ENCODE measurements at places on chromosomes 1 and 21.
A peak's percentile ranks its signal among the peaks of the same experiment; 100 is the strongest.

- DNase-seq: no peak
Observed at GRCh38 chr21:37623689-37624088, 257.1 kb downstream of the DYRK1A start.

- DNase-seq: no peak
Observed at GRCh38 chr1:248814351-248814750, 11.4 kb downstream of the SH3BP5L start.

DNA sequence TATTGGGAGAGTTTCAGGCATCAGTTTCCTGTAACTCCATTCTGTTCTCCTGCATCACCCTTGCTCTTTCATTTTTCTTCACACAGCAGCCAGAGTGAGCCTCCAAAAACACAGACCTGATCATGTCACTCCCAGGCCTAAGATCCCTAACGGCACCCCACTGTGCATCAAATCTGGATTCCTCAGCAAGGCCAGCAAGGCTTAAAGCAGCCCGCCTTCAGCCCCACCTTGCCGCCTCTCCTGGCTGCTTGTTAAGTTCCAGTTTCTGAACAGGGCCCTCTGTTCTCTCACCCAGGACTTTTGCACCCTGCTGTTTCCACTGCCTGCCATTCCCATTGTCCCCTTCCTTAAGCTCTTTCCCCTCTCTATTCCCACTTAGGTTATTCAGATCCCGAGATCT, 29.3 kb downstream of the C1orf116 start:
- no peak for DNase-seq

- peak; percentile 9 for DNase-seq
Observed at GRCh38 chr1:243421784-243422183, 165.9 kb downstream of the SDCCAG8 start.

DNA sequence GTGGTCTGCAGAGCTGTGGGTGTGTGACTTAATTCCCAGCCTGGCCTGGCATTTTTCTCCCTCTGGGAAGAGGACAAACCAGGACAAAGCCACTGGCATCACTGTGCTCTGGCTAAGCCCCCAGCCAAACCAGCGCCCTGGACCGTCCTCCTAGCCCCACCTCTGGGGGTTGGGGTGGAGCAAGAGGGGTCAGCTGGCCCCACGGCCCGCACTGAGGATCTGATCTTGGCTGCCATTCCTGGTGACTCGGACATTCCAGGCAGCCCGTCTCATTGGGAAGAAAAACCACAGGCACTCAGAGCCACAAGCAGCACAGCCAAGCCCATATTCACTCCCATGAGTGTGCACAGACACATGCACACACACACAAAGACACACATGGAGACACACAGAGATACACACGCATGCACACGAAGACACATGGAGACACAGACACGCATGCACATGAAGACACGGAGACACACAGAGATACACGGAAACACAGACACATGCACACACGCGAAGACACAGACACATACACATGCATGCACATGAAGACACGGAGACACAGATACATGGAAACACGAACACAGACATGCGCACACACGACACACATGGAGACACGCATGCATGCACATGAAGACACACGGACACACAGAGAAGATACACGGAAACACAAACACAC, 2.3 kb upstream of the MXRA8 start:
- DNase-seq: no peak

DNA sequence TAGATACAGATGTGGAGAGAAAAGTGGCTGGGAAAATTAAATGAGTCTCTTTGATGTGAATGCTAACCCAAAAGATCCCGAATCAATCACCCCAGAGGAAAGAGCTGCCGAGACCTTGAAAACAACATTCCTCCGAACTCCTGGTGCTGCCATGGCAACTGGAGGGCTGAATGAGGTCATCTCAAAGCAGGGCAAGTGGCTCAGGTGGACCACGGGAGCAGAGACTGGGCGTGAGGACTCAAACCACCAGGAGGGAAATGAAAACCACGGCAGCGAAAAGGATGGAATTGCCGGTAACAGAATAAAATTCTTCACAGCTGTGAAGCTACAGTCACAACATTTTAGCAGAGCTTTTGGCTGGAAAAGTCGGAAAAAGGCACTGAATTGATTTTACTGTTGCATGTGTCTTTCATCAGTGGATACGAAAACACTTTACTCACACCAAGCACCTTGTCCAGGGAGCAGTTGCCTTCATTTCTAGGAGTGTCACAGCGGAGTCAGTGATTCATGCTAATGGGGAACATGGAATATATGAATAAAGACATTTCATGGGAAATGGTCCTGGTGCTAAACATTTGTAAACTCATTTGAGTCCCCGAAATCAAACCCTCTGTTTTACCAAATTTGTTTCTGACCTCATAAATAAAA, 23.2 kb upstream of the BECN2 start:
- DNase-seq: no peak

DNA sequence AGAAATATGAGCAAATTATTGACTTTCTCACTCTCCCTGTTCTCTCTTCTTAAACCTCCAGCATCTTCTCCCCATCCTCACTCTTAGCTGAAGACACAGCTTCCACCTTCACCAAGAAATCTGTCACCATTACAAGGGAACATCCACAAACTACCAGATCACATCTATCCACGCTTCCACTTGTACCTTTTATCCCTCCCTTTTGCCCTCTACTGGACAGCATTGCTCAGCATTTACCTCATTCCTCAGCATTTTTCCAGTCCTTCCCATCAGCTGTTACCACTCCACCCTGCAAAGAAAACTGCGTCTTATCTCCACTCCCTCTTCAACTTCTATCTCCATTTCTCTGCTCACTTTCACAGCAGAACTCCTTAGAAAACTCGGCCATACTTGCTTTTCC, 42.6 kb downstream of the KCNJ6 start:
- DNase-seq: no peak

DNA sequence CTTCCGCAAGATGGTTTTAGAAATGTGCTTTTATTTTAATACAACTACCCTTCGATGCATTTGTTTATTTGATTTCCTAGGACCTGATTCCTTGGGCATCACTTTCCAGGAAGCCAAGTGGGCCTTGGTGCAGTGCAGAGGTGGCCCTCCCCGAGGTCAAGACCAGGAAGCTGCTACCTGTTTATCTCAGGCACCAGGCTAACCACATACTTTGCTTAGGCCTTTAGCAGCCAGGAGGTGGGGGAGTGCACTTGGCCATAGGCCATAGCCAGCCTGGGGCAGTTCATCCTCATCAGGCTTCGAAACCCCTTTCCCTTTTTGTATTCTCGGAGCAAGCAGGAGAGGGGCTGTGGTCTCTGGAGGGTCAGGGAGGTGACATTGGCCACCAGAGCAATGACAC, 45.4 kb downstream of the SMYD2 start:
- DNase-seq: no peak

- DNase-seq: no peak
Observed at GRCh38 chr1:34404804-34405203, 228.1 kb downstream of the C1orf94 start.

GRCh38 chr1:240500647-240501046, 111.3 kb downstream of the GREM2 start:
- no peak for DNase-seq

DNA sequence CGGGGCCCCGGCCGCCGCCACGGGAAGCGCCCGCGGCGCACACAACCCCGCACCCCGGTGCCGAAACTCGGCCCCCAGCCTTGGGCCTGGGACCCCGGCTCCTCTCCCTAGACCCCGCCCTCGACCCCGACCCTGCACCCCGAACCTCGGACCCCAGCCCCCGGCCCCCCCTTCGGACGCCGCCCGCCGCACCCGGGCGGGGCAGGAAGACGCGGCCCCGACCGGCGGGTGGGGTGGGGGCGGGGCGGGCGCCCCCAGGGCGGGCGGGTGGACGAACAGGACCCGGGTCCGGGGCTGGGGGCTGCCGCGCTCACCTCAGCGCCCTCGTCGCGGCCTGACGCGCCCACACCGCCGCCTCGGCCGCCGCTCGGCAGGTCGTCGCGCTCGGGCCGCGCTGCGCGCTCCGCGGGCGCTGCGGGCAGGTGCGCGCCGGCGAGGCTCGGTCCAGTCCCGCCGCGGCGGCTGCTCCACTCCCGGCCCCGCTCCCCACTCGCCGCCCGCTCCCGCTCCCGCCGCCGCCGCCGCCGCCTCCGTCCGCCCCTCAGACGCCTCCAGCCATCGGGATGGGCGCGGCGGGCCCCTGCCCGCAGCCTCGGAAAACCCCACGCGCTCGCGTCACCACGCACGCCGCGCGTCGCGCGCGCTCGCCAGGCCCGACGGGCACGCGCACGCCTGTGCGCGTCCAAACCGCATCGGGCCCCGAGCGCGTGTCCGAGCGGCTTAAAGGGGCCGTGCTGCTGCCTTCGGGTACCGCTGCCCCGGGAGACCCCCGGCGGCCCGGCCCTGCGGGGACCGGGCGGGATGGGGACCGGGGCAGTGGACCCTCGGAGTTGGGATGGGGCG, at the start of gene GNB1:
Gene GNB1 (minus strand): TSS at position 582 of the 843 bp plus-strand sequence. CDS start 65,634 bp downstream, outside the sequence.
- DNase-seq: peak; percentile 68

DNA sequence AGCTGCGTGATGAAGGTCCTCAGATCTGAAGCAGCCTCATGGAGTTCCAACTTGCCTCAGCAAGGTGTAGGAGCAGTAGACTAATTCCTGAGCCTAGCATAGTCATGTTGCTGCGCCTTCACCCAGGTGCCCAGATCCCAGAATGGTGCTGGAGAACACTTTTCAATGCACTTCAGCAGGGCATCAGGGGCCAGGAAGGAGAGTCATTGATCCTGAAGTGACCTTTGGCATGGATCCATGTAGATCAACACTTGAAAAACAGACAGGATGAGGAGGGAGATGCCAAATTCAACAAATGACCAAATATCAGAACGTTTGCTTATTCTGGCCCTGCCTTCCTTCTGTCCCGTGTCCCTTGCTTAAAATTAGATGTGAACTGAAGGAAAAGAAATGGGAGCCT, 91.9 kb downstream of the LEPR start:
- DNase-seq: no peak

GRCh38 chr1:158117854-158118704, 62.6 kb upstream of the CD1D start:
- peak; percentile 21 for DNase-seq

DNA sequence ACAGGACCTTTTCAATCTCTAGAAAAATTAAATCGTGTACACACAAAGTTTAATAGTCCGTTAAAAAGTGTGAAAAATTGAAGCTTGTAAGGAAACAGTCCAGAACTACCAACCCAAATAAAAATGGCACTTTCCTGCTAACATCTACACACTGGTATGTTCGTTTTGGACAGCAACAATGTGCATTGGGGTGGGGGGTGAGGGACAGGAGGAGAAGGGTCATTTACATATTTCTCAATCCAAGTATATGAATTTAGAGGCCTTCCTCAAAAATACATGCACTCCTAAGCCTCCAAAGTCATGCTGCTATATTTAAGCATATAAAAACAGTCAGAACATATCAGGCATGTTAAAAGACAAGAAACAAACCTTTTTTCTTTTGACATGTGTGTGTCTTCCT, 2.5 kb downstream of the PPP1R15B start:
- no peak for DNase-seq

DNA sequence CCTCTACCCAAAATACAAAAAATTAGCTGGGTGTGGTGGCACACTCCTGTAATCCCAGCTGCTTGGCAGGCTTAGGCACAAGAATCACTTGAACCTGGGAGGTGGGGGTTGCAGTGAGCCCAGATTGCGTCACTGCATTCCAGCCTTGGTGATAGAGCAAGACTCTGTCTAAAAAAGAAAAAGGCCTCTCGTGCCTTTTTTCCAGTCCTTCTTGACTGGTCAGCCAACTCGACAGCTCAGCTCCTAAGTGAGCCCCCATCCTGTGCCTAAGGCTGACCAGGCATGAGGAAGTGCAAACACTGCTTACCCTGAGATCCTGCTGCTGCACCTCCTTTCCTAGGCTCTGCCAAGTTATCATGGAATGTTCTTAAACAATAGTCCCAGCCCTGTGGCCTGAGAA, 10.1 kb upstream of the PROK1 start:
- DNase-seq: no peak

DNA sequence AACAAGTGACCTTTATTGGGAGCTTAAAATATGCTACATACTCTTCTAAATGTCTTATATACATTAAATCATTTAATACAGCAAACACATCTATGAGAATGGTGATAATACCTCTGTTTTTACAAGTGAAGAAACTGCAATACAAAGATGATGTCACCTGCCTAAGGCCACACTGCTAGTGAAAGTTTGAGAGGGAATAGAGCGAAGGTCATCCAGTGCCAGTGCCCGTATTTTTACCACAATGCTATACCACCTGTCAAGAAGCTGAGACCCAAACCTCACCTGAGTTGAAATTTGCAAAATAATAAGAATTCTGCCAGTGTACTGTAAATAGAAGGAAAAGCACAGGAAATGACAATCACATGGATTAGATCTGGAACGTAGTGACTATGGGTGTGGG, 200.4 kb upstream of the TMPRSS15 start:
- DNase-seq: no peak

DNA sequence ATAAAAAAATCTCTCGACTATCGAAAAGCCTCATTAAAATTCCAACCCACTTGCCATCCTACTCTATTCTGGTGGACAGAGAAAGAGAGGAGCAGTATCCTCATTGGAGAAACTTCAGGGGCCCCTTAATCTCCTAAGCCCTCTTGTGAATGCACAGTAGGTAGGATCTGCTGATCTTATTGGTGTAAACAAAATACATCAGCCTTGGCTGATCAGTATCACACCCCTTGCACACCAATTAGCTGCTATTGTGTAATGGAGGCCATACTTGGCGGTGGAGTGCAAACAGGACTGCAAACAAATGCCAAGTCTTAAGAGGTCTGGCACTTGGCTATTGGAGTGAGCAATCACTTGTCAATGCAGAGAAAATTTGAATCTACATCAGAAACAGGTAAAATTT, 15.7 kb downstream of the VCAM1 start:
- no peak for DNase-seq

DNA sequence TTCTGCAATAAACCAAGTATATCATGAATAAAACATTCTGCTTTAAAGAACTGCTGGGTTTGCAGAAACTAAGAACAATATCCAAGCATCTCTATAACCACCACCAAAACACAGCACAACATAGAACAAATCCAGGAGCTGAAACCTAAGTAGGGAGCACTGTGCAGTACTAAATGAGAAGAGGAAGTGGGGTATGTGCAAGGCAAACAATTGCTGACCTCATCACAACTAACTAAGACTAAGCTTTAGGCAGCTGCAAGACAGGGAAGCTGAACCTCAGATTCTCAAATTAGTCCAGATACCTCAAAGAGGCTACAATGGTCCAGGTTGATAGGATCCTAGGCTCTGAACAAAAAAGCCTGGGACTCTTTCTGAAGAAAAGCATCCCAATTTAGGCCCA, 172.6 kb downstream of the SLC44A5 start:
- no peak for DNase-seq

GRCh38 chr21:42632771-42633690, 20.4 kb upstream of the PDE9A start:
- DNase-seq: no peak

- no peak for DNase-seq
Observed at GRCh38 chr1:161379071-161379470, 11.4 kb upstream of the CFAP126 start.
